ENCODE measurements at places on chromosomes 1 and 21.
A peak's percentile ranks its signal among the peaks of the same experiment; 100 is the strongest.

DNA sequence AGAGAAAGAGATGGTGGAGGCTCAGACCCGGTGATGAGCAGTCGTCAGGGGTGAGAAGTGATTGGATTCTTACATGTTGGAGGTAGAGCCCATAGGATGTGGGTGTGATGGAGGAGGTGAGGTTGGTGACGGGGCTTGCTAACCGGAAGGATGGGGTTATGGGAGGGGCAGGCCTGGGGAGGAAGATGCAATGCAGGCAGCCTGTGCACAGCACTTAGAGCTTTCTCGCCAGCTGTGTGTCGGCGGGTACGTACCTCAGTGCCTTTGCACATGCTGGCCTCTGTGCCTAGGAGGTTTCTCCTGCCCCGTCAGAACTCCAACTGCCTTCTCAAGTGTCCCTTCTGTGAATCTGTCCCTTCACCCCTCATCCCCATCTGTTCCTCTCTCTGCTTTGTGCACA is 2.9 kb upstream of the BSND start:
- no peak overlapping the region for H3K27ac ChIP-seq
- H3K4me3 ChIP-seq = no peak overlapping the region
- no peak for DNase-seq
- H3K4me1 ChIP-seq = peaks cover 13% of the 10 kb centered on the region

DNA sequence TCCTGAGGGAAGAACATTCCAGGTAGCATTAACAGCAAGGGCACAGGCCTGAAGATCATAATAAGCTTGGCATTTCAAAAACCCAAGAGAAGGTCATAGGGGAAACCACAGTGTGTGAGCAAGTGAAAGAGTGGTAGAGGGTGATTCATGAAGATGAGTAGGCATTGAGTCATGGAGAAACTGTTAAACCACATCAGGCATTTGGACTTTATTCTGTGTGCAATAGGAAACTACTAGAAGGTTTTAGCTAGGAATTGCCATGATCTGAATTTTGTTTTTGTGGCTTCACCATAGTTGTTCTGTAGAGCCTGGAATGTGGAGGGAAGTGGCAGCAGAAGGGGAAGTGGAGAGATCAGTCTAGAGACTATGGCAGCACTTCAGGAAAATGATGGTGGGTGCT is 359.0 kb upstream of the PTBP2 start:
- no peak for DNase-seq
- H3K27ac ChIP-seq = no peak overlapping the region
- H3K36me3 ChIP-seq = no peaks in the 10 kb centered on the region
- H3K27me3 ChIP-seq = no peaks in the 10 kb centered on the region
- no peak overlapping the region for H3K4me3 ChIP-seq

- H3K27ac ChIP-seq = no peak overlapping the region
- H3K36me3 ChIP-seq = no peaks in the 10 kb centered on the region
- H3K4me3 ChIP-seq = no peak overlapping the region
- DNase-seq = no peak
Measured at GRCh38 chr1:20339811-20340457, 49.3 kb downstream of the VWA5B1 start.

- peaks cover 85% of the 10 kb centered on the region for H3K4me1 ChIP-seq
- no peak for DNase-seq
- no peak overlapping the region for H3K4me3 ChIP-seq
- H3K27ac ChIP-seq = peak overlapping the region; percentile 87
- H3K36me3 ChIP-seq = no peaks in the 10 kb centered on the region
Measured at GRCh38 chr1:19477284-19478249, 7.8 kb downstream of the CAPZB start.

GRCh38 chr1:159091607-159092031 is 15.1 kb upstream of the AIM2 start:
- H3K36me3 ChIP-seq = no peaks in the 10 kb centered on the region
- peak overlapping the region; percentile 81 for H3K27ac ChIP-seq
- no peak overlapping the region for H3K4me3 ChIP-seq
- DNase-seq = no peak
- H3K27me3 ChIP-seq = no peaks in the 10 kb centered on the region

- H3K4me3 ChIP-seq = no peak overlapping the region
- no peak for DNase-seq
- no peaks in the 10 kb centered on the region for H3K27me3 ChIP-seq
- H3K27ac ChIP-seq = no peak overlapping the region
Measured at GRCh38 chr1:179958359-179958758, 3.7 kb downstream of the CEP350 start.

- H3K27ac ChIP-seq = no peak overlapping the region
- H3K27me3 ChIP-seq = no peaks in the 10 kb centered on the region
- H3K36me3 ChIP-seq = peaks cover 100% of the 10 kb centered on the region
- DNase-seq = no peak
- H3K4me3 ChIP-seq = no peak overlapping the region
Measured at GRCh38 chr1:225844236-225845061, 34.5 kb downstream of the EPHX1 start.

DNA sequence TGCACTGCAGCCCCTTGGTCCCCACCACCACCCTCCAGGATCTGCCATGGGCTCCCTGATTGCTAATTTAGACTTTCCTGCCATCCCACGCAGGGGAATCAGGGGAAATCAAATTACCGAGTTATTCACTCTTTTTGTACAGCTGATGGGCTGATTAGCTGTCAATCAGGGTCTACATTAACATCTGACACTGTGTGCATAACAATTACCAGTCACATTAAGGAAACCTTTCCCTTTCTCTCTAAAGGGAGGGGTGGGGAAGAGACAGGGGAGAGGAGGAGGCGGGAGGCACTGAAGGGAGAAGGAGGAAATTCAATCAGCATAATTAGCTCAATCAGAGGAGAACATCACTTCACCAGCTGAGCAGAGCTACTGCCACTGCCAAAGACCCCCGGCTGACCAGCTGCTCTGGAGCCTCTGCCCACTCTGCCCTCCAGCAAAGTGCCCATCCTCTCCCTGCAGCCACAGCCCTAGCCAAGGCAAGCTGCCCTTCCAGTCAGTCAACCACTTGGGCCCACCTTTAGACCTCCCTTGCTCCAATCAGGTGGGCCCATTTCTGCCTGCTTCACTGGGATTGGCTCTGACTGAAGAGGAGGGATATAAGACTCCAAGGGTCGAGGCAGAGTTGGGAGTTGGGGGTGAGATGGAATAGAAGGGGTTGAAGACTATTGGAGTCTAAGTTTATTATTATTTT is 199.3 kb upstream of the ZC3H12A start:
- H3K4me3 ChIP-seq = no peak overlapping the region
- DNase-seq = no peak
- no peak overlapping the region for H3K27ac ChIP-seq
- H3K27me3 ChIP-seq = peaks cover 62% of the 10 kb centered on the region
- H3K4me1 ChIP-seq = no peaks in the 10 kb centered on the region

DNA sequence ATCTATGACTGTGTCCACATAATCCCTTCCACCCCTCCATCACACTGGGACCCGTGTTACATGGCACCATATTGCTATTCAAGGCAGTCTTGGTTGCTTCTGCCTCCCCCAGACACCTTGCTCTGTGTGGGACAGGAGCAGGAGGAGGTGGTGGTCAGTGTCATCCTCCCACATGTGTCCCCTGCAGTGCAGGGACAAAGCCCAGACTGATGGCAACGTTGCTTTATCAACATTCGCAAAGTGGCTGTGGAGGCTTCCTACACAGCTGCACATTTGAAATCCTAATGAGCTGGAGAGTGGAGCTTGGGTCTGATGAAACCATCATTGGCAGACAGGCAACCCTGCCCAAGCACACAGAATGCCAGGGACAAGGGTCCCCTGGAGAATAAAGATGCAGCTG is 26.2 kb downstream of the TRIM67 start:
- no peak overlapping the region for H3K4me3 ChIP-seq
- H3K27me3 ChIP-seq = no peaks in the 10 kb centered on the region
- H3K27ac ChIP-seq = no peak overlapping the region
- no peaks in the 10 kb centered on the region for H3K4me1 ChIP-seq

DNA sequence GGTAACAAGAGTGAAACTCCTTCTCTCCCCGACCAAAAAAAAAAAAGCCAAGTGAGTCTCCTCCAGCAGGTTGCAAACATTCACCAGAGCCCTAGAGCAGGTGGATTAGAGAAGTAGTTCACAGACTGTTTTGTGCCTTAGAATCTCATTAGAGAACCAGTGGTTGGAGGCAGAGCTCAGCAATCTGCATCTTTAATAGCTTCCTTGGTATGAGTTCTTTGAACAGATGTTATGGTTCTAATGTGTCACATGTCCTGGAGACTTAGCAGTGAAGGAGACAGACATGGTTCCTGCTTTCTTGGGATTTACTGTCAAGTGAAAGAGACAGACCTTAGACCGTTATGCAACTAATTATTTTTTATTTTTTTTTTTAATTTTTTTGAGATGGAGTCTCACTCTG is 26.8 kb downstream of the SESN2 start:
- no peaks in the 10 kb centered on the region for H3K4me1 ChIP-seq
- no peak overlapping the region for H3K4me3 ChIP-seq
- no peak overlapping the region for H3K27ac ChIP-seq
- peaks cover 19% of the 10 kb centered on the region for H3K36me3 ChIP-seq

- H3K4me3 ChIP-seq = no peak overlapping the region
- H3K4me1 ChIP-seq = peaks cover 4% of the 10 kb centered on the region
- no peaks in the 10 kb centered on the region for H3K27me3 ChIP-seq
Measured at GRCh38 chr21:42007356-42007940, 2.7 kb downstream of the ZBTB21 start.

- H3K4me1 ChIP-seq = no peaks in the 10 kb centered on the region
- no peak for DNase-seq
- H3K27ac ChIP-seq = no peak overlapping the region
- no peaks in the 10 kb centered on the region for H3K36me3 ChIP-seq
- H3K4me3 ChIP-seq = no peak overlapping the region
- H3K27me3 ChIP-seq = no peaks in the 10 kb centered on the region
Measured at GRCh38 chr1:187634940-187635339, 806.2 kb downstream of the PLA2G4A start.

GRCh38 chr1:8351693-8352470 is 34.0 kb downstream of the SLC45A1 start:
- DNase-seq = no peak
- peaks cover 24% of the 10 kb centered on the region for H3K36me3 ChIP-seq
- no peak overlapping the region for H3K4me3 ChIP-seq
- H3K27ac ChIP-seq = peak overlapping the region; percentile 68
- H3K27me3 ChIP-seq = peaks cover 6% of the 10 kb centered on the region

DNA sequence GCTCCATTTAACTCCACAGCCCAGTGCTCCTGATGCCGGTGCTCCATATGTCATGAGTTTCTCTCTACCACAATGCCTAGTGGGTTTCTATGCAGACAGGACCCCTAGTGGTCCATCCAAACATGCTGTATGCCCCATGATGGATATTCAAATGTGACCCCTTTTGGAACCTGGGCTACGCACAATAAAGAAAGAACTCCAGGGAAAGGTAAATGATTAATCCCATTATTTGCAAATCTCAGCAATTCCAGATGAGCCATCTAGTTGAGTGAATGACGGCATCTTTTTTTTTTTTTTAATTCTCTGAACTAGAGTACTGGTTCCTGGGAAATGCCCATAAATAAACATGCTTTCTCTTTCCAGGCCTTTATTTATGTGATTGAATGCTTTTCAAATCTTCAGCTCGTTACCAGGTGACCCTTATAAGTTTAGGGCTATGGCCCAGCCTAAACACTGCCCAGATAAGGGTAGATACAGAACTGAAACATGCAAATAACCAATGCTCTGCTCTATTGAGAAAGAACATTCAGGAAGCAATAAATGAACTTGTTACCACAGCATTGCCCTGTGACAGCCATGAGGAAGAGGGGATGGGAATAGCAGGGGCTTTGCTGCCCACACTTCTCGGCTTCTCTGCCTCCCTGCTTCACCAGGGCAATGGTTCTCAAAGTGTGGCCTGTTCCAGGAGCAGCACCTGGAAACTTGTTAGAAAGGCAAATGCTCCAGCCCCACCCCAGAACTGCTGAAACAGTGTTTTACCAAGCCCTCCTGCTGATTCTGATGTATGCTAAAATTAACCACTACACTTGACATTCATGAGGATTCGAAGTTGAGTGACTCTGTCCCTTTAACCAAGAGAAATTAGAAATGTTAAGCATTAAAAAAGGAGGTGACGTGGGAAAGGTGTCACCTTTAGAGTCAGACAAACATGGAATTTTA is 151.7 kb downstream of the SEC16B start:
- H3K27ac ChIP-seq = no peak overlapping the region
- no peaks in the 10 kb centered on the region for H3K27me3 ChIP-seq
- H3K4me3 ChIP-seq = no peak overlapping the region
- H3K4me1 ChIP-seq = no peaks in the 10 kb centered on the region

- peaks cover 84% of the 10 kb centered on the region for H3K36me3 ChIP-seq
- H3K27ac ChIP-seq = no peak overlapping the region
- DNase-seq = no peak
- no peaks in the 10 kb centered on the region for H3K27me3 ChIP-seq
Measured at GRCh38 chr1:231233735-231234417, 7.1 kb upstream of the GNPAT start.

GRCh38 chr1:110787328-110788071 is 85.4 kb upstream of the CD53 start:
- no peak for DNase-seq
- no peak overlapping the region for H3K4me3 ChIP-seq
- H3K27me3 ChIP-seq = no peaks in the 10 kb centered on the region
- H3K27ac ChIP-seq = no peak overlapping the region
- H3K4me1 ChIP-seq = peaks cover 5% of the 10 kb centered on the region

- no peak overlapping the region for H3K27ac ChIP-seq
- no peak overlapping the region for H3K4me3 ChIP-seq
- H3K4me1 ChIP-seq = peaks cover 15% of the 10 kb centered on the region
Measured at GRCh38 chr1:244211559-244211944, 160.5 kb downstream of the ZBTB18 start.

- H3K4me1 ChIP-seq = no peaks in the 10 kb centered on the region
- no peak overlapping the region for H3K27ac ChIP-seq
- DNase-seq = no peak
- H3K36me3 ChIP-seq = no peaks in the 10 kb centered on the region
Measured at GRCh38 chr1:226216056-226216455, 7.4 kb upstream of the MIXL1 start.

GRCh38 chr1:33111965-33112364 is 31.0 kb downstream of the AZIN2 start:
- no peak overlapping the region for H3K27ac ChIP-seq
- H3K4me1 ChIP-seq = no peaks in the 10 kb centered on the region
- no peak for DNase-seq
- no peaks in the 10 kb centered on the region for H3K27me3 ChIP-seq

GRCh38 chr1:235821361-235821981 is 45.2 kb downstream of the LYST start:
- no peaks in the 10 kb centered on the region for H3K27me3 ChIP-seq
- no peak for DNase-seq
- no peak overlapping the region for H3K4me3 ChIP-seq
- no peaks in the 10 kb centered on the region for H3K4me1 ChIP-seq
- H3K36me3 ChIP-seq = no peaks in the 10 kb centered on the region

- no peaks in the 10 kb centered on the region for H3K27me3 ChIP-seq
- no peak overlapping the region for H3K4me3 ChIP-seq
- no peak for DNase-seq
Measured at GRCh38 chr1:26468911-26469310, 3.3 kb upstream of the HMGN2 start.

- DNase-seq = no peak
- no peaks in the 10 kb centered on the region for H3K4me1 ChIP-seq
- no peaks in the 10 kb centered on the region for H3K27me3 ChIP-seq
Measured at GRCh38 chr1:100921110-100921706, 25.3 kb downstream of the SLC30A7 start.

GRCh38 chr1:243406424-243406823 is 150.6 kb downstream of the SDCCAG8 start:
- no peak for DNase-seq
- H3K36me3 ChIP-seq = peaks cover 6% of the 10 kb centered on the region
- H3K4me1 ChIP-seq = no peaks in the 10 kb centered on the region
- H3K27ac ChIP-seq = no peak overlapping the region
- H3K27me3 ChIP-seq = no peaks in the 10 kb centered on the region

- H3K36me3 ChIP-seq = no peaks in the 10 kb centered on the region
- no peak for DNase-seq
- no peak overlapping the region for H3K4me3 ChIP-seq
- no peak overlapping the region for H3K27ac ChIP-seq
- H3K4me1 ChIP-seq = no peaks in the 10 kb centered on the region
- no peaks in the 10 kb centered on the region for H3K27me3 ChIP-seq
Measured at GRCh38 chr21:19463966-19464365, 1060.4 kb upstream of the TMPRSS15 start.
